ENCODE measurements at places on chromosomes 5 and 9.

DNA sequence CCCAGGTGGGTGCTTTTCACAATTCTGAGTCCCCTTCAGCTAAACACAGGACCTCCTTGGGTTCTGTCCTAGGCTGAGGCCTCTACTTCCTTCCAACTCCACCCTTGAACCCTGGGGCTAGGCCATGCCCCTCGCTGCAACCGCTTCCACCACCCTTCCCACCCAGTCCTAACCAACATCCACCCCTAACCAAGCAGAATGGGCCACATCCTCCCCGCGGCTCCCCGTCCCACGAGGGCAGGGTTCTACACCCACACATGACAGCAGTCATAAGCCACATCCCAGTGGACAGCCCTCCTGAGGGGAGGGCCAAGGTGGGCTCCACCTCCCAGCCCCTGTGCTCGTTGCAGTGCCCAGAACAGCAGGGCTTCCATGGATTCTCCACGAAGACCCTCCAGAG, 65.8 kb downstream of the SHB start:
- DNase-seq: no peak

DNA sequence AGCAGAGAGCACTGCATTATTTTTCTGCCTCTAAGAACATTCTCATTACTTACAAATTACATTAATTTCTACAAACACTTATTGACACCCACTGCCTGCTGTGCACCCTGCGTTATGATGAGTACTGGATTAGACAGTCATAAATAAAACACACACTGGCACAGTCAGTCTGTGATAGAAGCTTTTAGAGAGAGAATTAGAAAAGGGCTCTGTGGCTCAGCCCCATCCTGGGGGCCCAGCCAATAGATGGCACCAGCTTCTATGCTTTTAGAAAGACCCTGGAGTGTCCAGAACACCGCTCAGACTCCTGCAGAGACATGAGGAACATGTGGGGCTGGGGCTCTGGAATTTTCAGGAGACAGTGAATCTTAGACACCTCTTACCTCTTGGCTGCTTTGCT, 61.0 kb upstream of the RAPGEF1 start:
- no peak for DNase-seq

- peak; percentile 13 for DNase-seq
These were observed 158.5 kb downstream of the FSTL4 start for GRCh38 chr5:133453831-133454230.

GRCh38 chr9:87853876-87854579, 28.6 kb upstream of the SPATA31E1 start:
- DNase-seq: no peak

GRCh38 chr9:136808075-136808805, 492 bp downstream of the RABL6 start:
- peak; percentile 43 for DNase-seq

DNA sequence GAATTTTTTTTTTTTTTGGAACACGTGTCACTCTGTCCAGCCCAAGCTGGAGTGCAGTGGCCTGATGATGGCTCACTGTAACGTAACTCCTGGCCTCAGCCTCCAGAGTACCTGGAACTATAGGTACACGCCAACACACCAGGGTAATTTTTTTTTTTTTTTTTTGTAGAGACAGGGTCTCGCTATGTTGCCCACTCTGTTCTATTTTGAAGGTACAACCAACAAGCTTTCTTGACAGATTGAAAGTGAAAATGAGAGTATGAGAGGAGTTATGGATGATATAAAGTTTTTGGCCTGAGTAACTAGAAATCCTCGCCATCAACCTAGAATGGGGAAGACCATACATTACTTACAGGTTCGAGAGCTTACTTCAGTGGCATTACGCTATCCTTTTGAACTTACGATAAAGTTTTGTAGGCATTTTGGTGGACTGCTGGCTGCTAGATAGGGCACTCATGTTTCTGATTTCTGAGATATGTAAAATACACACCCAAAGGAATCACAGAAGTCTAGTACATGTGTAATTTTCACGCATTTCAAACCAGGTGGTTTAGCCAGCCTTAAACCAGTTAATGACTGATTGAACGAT, 806 bp upstream of the CDC42SE2 start:
- DNase-seq: peak; percentile 38

GRCh38 chr9:11931109-11931508, 762.1 kb upstream of the TYRP1 start:
- DNase-seq: no peak

DNA sequence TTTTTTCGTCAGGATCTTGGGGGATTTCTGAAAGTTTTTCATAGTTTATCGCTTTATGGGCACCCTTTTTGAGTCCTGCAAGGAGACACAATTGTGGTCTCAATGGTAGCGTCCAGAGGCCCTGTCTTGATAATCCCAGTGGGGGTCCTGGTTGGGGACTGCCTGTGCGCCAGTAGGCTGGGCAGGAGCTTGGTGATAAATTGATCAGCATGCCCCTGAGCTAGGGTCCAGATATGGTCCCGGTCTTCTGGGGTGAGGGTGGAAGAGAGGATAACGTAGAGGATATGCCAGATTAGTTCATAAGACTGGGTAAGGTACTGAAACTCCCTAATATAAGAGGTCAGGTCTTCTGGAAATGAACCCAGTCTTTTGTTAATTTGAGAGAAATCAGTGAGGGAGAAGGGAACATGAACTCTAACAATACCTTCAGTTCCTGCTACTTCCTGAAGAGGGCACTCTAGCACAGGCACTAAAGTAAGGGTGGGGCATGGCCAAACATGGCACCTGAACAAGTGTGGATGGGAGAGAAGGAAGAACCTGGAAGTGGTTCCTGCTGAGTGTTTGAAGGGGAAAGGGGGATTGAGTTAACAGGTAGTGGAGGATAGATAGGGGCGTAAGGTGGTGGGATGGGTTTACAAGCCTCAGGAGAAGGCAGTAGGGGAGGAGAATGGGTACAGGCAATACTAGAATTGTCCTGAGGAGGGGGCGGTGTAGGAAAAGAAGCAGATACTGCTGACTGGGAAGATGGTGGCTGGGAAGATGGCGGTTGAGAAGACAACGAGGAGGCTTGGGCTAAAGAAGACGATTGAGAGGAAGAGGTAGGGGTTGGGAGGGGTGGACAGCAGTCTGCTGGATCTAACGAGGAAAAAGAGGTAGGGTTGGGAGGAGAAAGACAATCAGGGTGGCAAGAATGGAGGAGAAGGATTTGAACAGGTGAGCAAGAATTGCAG, 33.8 kb upstream of the ANXA2R start:
- no peak for DNase-seq

- no peak for DNase-seq
These were observed 1.9 kb downstream of the IARS1 start for GRCh38 chr9:92291577-92291976.

- no peak for DNase-seq
These were observed 386.0 kb upstream of the KLF4 start for GRCh38 chr9:107875571-107875980.

DNA sequence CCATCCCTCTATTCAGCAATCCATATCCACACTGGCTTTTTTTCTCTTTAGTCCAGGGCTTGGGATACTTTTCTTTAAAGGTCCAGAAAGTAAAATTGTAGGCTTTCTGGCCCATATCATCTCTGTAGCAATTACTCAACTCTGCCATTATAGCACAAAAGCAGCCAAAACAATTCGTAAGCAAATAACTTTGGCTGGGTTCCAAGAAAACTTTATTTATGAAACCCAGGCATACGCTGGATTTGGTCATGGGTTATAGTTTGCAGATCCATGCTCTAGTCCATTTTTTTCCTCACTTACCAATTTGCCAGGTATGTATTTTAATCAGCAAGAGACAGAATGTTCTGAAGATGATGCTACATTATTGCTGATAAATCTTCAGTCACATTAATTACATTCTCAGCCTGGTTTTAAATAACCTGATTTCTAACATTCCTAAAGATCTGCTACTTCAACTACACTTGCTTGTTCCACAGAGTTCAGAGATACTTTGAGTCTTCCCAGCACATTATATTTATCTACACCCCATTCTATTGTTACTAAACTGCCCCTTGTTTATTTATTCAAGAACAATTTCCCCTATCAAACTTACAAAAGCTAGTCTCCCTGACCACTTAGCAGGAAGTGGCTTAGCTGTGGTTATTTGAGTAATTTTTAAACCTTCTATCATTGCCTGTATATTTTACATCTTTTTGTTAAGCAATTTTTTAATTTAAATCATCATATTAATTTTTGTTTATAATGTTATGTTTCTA, 161.0 kb downstream of the ISL1 start:
- no peak for DNase-seq

- DNase-seq: no peak
These were observed 19.7 kb upstream of the SLC25A48 start for GRCh38 chr5:135814812-135815211.

- no peak for DNase-seq
These were observed 42.9 kb upstream of the HAND1 start for GRCh38 chr5:154520861-154521453.

GRCh38 chr5:11104651-11105112, 343.6 kb upstream of the DAP start:
- DNase-seq: no peak

DNA sequence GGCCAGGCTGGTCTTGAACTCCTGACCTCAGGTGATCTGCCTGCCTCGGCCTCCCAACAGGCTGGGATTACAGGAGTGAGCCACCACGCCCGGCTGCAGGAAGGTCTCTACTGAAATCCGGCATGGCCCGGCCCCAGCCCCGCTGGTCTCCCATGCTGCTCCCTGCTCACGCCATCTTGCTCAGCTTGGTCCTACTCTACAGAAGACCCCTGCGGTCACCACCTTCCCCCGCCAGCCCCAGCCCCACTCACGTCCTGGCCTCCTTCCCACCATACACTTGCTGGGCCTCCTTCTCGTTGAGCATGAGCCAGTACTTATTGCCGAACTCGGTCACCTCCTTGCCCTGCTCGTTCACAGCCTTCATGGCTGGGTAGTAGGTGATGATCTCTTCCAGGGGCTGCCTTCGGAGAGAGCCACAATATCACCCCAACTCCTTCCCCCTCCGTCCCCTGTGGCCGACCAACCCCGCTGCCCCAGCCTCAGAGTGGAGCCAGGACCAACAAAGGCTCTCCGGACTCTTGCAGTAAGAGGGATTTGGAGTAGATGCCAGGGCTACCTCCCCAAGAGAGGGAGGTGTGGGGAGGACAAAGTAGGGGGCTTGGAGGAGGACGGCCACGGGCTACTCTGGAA, 4.0 kb downstream of the PTGES2 start:
- DNase-seq: no peak

- DNase-seq: no peak
These were observed 5.5 kb downstream of the JAKMIP2 start for GRCh38 chr5:147776989-147777388.

GRCh38 chr5:89241186-89241585, 358.2 kb upstream of the MEF2C start:
- DNase-seq: no peak

DNA sequence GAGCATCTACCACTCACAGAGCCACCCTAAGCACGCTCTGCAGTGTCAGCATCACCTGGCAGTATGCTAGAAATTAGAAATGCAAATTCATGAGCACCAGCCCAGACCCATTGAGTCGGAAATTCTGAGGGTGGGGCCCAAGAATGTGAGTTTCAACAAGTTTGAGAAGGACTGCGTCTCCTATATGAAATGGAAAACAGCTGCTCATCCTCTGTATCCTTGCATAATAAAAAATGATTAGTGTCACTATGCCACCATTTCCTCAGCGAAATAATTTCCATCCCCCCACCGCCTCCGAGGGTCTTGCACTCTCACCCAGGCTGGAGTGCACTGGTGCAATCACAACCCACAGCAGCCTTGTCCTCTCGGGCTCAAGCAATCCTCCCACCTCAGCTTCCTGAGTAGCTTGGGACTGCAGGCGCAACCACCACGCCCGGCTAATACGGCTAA, 1.3 kb upstream of the IQGAP2 start:
- DNase-seq: peak; percentile 27

DNA sequence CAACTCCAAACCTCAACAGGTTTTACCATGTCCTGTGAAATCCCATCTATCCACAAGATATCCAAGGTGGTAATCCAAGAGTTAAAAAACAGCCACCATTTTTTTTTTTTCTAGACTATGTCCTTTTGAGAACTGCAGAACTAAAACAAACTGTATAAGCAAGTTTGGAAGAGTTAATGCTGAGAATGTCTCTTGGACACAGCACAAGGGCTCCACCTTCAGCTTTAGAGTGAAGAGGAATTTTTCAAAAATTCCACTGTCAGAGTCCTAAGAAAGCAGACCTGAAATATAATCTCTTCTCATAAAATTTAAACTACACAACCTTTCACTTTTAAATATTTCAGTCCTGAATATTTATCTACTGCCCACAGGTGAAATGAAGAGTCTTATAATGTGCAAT, 167.8 kb upstream of the CCNG1 start:
- DNase-seq: peak; percentile 58

DNA sequence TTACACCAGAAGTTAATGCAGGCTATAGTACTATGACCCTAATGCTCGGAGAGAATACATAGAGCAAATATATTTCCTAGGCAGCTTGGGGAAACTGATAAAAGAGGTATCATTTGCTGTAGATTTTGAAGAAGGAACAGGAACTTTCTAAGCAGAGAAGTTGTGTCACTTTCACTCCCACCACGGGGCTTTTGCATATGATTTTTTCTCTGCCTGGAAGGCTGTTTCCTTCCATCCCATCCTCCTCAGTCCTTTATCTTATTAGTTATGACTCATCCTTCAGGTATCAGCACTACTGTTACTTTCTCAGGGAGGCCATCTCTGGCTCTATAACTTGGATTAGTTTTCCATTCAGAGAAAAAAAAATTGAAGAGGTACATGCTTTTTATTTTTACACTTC, 2006.1 kb upstream of the WWC1 start:
- DNase-seq: no peak

DNA sequence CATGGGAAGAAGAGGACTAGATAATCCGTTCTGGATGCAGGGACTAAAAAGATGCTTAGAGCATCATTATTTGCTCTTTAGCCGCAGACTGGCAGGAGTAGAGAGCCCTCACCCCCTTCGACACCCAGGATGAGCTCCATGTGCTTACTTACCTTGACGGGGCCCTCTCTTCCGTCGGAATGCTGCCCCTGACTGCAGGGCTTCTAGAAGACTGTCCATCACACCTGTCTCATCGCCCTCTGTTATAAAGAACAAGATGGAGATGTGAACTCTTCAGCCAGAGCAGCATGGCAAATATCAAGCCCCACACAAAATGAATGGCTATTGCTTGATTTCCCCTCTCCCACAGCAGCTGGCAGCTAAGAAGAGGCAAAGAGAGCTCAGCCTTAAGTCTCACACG, 35.1 kb downstream of the PCDHGC5 start:
- DNase-seq: no peak

GRCh38 chr5:112156211-112156610, 262.9 kb downstream of the EPB41L4A start:
- DNase-seq: no peak

DNA sequence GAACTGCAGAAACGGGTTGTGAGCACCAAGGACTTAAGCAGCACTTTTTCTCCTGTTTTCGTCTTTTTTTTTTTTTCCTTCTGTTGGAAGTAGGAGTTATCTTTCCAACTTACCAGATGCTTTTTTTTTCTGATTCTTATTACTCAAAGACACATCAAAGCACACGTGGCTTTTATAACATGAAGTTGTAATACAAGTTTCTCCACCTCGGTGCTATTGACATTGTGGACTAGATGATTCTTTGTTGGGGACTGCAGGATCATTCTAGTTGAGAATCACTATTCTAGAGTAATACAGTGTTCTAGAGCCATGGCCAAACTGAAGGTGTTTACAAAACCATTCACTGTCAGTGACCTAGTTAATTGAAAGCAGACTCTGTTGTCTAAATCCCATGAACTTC, 51.5 kb downstream of the MYO10 start:
- no peak for DNase-seq

- no peak for DNase-seq
These were observed 664.9 kb downstream of the TAF11L14 start for GRCh38 chr5:18299166-18299565.

GRCh38 chr5:174724484-174725260, at the start of gene MSX2:
TSS of gene MSX2 (plus strand) at chr5:174724582. CDS start at chr5:174724660, 78 bp downstream.
- DNase-seq: peak; percentile 93
